NCI-H1694 (cell line): ENCODE measurements at places on chromosomes 6 and 20.
A peak's percentile ranks its signal among the peaks of the same experiment; 100 is the strongest.

- no peak for DNase-seq
Measured at GRCh38 chr6:43762966-43763695, 6.9 kb upstream of the VEGFA start.

- no peak for DNase-seq
Measured at GRCh38 chr6:43831191-43831590, 61.2 kb downstream of the VEGFA start.

DNA sequence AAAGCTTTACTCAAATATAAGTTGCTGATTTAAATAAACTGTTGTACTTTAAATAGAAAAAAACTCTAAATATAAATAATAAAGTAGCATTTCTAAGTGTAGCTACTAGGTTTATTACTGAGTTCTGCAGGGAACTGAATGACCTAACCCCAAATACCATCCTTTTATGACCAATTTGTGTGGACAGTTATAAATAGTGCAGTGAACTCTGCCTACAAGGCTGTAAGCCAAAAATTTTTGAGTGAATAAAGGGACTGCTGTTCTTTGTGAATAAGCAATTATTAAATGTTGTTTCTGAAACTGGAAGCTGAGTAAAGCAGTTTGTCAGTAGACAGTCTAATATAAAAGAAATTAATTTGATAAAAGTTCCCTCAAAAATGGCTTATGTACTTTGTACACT is 90.8 kb upstream of the ELOVL5 start:
- no peak for DNase-seq

DNA sequence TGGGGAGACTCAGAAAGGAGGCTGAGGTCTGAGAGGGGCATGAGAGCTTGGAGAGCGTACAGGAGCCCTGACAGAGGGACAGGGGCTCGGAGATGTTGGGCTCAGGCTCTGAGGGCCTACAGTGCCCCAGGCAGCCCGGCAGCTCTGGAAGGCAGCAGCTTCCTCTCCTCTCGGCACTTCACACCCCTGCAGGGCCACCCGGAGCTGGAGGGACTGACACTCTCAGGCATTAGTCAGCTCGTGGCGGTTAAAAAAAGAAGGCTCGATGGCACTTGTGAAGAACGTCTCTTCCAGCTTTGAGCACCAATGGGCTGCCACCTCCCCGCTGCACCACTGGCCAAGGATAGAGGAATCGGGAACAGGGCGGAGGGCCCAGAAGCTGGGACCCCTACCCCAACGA is 62.6 kb upstream of the SIRPA start:
- DNase-seq, result no peak

DNA sequence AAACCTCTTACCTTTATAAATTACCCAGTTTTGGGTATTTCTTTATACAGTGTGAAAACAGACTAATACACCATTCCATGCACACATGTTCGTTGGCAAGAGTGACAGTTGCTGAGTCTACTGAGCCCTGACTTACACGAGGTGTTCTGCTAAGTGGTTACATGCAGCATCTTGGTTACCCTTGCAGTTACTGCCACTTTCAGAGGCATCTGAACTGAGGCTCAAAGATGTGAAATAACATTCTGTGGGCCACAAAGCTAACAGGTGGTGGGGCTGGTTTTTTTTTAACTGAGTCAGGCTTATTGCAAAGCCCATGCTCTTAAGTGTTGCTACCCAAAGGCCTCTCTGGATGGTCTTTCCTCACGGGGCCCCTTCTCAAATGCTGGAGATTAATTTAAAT is 54.4 kb upstream of the GTSF1L start:
- no peak for DNase-seq

DNA sequence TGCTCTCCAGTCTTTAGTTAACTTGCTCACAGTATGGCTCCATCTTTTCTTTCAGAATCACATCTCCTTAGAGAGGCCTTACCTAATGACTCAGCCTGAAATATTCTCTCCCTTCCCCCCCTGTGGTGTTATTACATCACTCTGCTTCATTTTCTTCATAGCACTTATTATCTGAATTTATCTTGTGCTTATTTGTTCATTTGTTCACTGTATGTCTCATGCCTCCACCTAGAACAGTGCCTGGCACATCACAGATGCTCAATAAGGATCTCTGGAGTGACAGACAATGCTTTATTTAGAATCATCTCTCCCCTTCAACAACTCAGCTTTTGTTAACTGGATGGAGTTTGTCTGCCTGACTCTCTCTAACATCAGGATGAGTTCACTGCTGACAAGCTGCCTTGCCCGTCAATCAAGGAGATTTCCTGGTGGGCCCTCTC is 96.6 kb upstream of the MAN1A1 start:
- DNase-seq, result no peak

DNA sequence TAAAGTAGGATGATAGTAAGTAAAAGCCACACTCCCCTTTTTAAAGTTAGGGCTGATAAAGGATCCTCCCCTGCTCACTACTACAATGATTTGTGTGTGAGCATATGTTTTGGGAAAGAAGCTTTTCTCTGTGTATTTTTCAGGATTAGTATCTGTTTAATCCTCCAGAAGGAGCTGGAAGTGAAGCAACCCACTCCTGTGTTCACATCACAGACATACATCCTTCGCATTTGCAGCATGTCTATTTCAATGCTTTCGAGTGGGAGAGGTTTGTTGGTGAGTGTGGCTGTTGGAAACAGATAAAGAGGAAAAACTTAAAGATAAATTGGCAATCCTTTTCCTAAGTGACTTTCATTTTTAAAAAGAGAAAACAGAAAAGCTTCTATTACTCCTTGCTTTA is 31.6 kb upstream of the RGS17 start:
- DNase-seq, result no peak

DNA sequence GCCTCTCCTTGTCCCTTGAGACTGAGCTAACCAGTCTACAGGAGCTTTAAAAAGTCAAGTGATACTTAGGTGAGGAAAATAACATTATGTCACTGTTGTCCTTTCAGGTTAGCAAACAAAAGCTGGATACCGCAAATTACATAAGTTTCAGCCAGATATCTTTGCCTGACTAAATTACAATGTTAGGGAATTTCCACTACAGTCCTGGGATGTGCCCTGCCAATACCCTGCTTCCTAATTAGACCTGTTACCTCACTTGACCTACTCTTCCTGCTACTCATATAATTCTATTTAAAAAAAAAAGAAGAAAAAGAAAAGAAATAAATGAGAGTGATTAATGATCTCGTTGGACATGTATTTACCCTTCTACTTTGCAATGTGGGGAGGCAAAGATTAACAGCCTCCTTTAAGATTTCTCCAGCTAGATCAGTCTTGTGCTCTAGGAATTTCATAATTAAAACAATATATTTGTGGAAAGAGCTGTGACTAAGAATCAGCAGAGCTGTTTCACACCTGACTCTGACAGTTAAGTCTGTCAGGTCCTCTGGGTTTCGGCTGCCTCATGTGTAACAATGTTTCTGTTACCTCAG is 318.9 kb downstream of the HDGFL1 start:
- DNase-seq, result no peak

DNA sequence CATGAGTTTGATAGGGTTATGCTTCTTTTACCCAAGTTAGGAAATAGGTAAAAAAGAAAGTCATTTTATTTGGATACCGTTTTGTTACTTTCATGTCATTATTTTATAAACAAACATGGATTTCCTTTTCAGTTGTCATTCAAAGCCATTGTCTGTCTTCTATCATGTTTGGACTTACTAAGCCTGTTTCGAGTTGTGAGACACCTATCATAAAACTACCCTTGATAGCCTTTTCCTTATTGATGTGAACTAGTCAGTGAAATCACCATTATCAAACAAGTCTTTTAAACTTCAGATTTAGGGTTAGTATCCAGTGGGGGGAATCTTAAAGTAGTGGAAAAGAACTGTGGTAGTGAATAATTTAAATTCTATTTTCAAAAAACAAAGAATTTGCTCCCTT is 85.0 kb upstream of the KIF25 start:
- no peak for DNase-seq

- no peak for DNase-seq
Measured at GRCh38 chr6:31040801-31041200, 30.5 kb downstream of the MUC22 start.

GRCh38 chr6:74250161-74250818 is 554.3 kb downstream of the CD109 start:
- no peak for DNase-seq

DNA sequence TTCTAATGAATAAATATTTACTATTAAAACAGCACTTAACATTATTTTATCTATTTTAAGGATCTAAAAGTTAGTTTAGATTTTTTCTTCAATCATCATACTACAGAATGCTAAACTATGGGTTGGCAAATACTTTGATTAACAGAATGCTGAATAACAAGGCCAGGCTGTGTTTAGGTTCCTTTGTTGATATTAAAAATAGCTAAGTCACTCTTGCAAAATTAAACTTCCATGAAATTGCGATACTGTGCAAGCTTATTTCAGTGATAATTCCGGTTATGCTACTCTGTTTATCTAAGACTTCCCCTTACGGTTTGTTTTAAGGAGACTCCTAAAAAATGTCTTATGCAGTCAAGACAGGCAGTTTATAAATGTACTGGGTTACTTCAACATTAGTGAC is 2.8 kb downstream of the RNF24 start:
- DNase-seq, result no peak

GRCh38 chr20:62162765-62163484 is 19.4 kb downstream of the SS18L1 start:
- no peak for DNase-seq

- DNase-seq, result no peak
Measured at GRCh38 chr6:101286146-101286545, 107.4 kb upstream of the GRIK2 start.

- peak; percentile 32 for DNase-seq
Measured at GRCh38 chr6:27251112-27251605, 3.7 kb downstream of the PRSS16 start.

- DNase-seq, result no peak
Measured at GRCh38 chr6:39080246-39080875, 31.8 kb downstream of the GLP1R start.

DNA sequence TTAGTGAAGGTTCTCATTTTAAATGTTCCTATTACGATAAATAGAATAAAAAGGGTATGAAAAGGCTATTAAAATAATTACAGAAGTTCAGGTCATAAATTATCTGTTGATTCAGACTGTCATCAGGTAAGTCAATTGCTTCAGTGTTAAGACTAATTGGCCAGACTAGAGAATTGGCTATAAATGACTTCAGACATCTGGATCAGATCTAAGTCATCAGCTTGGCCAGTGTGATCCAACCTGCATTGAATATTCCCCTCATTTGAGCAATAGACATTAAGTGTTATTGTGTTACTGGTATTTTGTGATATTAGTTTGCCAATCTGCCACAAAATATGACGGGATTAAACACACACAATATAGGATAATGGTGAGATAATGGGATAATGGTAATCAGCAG is 377.6 kb upstream of the CITED2 start:
- DNase-seq, result no peak

GRCh38 chr6:150177952-150178520 is 35.2 kb downstream of the PPP1R14C start:
- peak; percentile 4 for DNase-seq

DNA sequence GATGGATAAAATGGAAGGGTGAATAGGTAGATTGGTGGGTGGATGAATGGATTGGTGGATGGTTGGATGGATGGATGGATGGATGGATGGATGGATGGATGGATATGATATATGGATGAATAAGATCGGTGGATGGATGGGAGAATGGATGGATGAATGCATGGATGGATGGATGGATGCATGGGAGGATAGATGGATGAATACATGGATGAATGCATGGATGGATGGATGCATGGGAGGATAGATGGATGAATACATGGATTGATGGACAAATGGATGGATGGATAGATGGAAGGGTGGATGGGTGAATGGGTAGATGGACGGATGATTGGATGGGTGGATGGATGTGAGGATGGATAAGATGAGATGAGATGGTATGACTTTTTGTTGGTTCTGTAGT is 95.7 kb upstream of the DUSP22 start:
- DNase-seq, result no peak

DNA sequence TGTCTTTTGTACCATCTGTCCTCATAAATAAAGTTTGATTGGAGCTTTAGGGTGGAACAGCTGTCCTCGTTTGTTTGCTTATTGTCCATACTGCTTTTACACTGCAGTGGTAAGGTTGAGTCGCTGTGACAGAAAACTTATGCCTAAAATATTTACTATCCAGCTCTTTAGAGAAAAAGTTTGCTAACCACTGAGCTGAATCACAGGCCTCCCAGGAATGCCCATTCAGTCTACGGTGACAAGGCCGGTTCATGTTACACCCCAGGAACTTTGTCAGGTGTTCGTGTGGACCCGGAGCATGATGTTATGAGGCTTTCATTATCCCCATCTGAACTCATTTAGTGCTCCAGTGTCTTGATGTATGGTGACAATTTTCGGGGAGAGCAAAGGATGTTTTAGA is 401.1 kb downstream of the SAMD5 start:
- no peak for DNase-seq

DNA sequence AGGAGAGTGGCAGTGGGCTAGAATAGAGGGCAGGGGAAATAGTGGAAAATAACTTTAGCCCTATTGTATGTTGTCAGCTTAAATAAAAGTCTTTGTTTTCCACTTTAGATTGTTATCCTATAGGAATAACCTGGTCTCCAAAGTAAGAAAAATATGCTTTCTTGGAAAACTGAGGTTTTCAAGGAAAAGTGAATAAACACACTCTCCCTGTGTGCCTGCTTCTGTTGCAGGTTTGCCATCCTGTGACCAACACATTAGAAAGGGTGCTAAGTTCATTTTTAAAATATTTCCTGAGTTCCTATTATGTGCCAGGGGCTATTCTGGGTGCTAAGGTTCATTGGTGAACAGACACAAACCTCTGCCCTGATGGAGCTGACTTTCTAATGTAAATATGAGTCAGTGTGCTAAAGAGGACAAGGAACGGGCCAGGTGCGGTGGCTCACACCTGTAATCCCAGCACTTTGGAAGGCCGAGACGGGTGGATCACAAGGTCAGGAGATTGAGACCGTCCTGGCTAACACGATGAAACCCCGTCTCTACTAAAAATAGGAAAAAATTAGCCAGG is 23.5 kb downstream of the BICRAL start:
- no peak for DNase-seq

GRCh38 chr6:80333342-80333741 is 226.9 kb downstream of the BCKDHB start:
- no peak for DNase-seq

- no peak for DNase-seq
Measured at GRCh38 chr6:16548121-16548520, 213.1 kb downstream of the ATXN1 start.

GRCh38 chr6:18503593-18504231 is 116.6 kb downstream of the RNF144B start:
- DNase-seq, result peak; percentile 58

- no peak for DNase-seq
Measured at GRCh38 chr6:8642131-8642530, 206.8 kb upstream of the SLC35B3 start.
